ENCODE measurements at places on chromosomes 2 and 18.
A peak's percentile ranks its signal among the peaks of the same experiment; 100 is the strongest.

- no peak overlapping the region for H3K4me3 ChIP-seq
- H3K27ac ChIP-seq = peak overlapping the region; percentile 40
- peaks cover 43% of the 10 kb centered on the region for H3K4me1 ChIP-seq
- H3K27me3 ChIP-seq = no peaks in the 10 kb centered on the region
Measured at GRCh38 chr2:105812180-105813044, 67.7 kb downstream of the NCK2 start.

DNA sequence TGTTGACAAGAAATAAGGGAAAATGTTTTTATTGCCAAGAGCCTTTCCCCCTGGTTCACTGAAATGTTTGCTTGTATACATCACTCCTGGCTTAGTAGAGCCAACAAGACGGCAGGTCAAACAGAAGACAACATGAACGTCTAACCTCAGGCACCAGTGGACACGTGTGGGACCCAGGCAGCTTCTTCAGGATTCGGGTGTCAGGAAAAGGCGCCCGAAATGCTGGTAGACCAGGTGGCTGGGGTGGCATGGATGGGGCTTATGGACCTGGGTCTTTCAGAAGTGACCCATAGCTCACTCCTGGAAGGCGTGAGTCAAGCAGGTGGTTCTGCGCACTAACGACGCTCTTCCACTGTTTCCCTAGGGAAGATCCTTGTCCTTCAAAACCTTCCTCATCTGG, 23.3 kb upstream of the NFATC1 start:
- H3K27me3 ChIP-seq = no peaks in the 10 kb centered on the region
- no peak overlapping the region for H3K27ac ChIP-seq
- H3K4me3 ChIP-seq = no peak overlapping the region
- peaks cover 13% of the 10 kb centered on the region for H3K4me1 ChIP-seq
- peaks cover 17% of the 10 kb centered on the region for H3K36me3 ChIP-seq

DNA sequence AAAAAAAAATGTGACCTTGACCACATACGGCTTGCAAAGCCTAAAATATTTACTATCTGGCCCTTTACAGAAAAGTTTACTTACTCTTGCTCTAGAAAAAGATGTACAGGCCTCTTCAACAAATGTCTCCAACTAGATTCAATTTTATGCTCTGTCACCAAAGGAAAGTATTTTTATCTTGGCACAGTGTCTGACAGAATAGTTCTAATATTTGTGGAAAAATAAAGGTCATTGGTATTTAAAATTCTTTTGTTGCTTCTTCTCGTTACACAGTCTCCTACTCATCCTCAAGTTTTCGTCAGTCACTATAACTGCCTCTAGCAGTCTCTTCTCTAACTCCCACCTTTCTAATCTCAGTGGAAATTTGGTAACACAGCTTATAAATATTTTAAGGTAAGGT, 1.4 kb downstream of the RBKS start:
- no peaks in the 10 kb centered on the region for H3K27me3 ChIP-seq
- DNase-seq = no peak
- no peak overlapping the region for H3K27ac ChIP-seq
- H3K36me3 ChIP-seq = no peaks in the 10 kb centered on the region
- H3K4me3 ChIP-seq = no peak overlapping the region

GRCh38 chr2:49914281-49914680, 760.0 kb upstream of the FSHR start:
- no peaks in the 10 kb centered on the region for H3K4me1 ChIP-seq
- DNase-seq = no peak

DNA sequence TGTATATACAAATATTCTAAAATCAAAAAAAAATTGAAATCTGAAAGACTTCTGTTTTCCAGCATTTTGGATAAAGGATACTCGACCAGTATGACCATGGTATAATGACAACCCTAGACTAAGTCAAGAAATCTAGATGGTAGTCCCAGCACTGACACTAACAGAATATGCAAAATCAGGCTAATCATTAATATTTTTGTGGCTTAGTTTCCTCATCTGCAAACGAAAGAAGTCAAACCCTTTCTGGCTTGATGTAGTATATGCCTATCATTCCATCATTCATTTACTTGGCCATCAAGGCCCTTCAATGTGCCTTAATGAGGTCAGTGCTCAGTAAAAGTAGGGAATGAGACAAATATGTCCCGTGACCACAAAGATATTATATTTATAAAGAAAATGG, 83.5 kb downstream of the NCKAP5 start:
- no peaks in the 10 kb centered on the region for H3K27me3 ChIP-seq
- H3K27ac ChIP-seq = no peak overlapping the region
- DNase-seq = no peak
- H3K4me1 ChIP-seq = no peaks in the 10 kb centered on the region
- no peaks in the 10 kb centered on the region for H3K36me3 ChIP-seq
- H3K4me3 ChIP-seq = no peak overlapping the region

DNA sequence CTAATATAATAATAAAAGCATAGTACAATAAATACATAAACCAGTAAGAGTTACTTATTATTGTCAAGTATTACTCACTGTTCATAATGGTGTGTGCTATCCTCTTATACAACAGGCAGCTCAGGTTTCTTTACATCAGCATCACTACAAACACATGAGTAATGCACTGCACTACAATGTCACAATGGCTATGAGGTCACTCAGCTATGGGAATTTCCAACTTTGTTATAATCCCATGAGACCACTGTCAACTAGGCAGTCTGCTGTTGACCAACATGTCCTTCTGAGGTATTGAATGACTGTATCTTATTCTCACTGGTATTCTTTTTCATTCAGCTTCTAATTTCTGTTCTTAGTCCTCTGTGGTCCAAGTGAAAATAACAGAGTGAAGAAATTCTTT, 250.4 kb upstream of the DSEL start:
- no peaks in the 10 kb centered on the region for H3K36me3 ChIP-seq
- no peaks in the 10 kb centered on the region for H3K4me1 ChIP-seq
- no peak for DNase-seq
- H3K4me3 ChIP-seq = no peak overlapping the region
- no peaks in the 10 kb centered on the region for H3K27me3 ChIP-seq

DNA sequence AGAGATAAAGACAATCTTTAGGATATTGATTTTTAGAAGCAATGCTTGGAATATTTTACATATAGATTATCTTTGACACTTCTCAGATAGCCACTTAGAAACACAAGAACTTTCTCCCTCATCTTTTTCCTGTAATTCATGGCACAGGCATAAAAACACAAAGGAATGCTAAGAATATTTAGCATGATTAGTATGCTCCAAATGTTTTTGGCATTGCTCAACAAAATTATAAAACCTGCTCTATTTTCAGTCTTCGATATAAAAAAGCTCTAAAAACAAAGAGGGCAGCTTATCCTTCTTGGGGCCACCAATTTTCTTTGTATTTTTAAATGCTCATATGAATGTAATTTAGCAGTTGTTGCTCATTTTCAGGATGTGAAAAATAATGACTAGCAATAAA, 90.8 kb downstream of the RAD51AP2 start:
- no peaks in the 10 kb centered on the region for H3K4me1 ChIP-seq
- no peaks in the 10 kb centered on the region for H3K36me3 ChIP-seq
- no peaks in the 10 kb centered on the region for H3K27me3 ChIP-seq
- no peak for DNase-seq
- no peak overlapping the region for H3K4me3 ChIP-seq
- no peak overlapping the region for H3K27ac ChIP-seq

DNA sequence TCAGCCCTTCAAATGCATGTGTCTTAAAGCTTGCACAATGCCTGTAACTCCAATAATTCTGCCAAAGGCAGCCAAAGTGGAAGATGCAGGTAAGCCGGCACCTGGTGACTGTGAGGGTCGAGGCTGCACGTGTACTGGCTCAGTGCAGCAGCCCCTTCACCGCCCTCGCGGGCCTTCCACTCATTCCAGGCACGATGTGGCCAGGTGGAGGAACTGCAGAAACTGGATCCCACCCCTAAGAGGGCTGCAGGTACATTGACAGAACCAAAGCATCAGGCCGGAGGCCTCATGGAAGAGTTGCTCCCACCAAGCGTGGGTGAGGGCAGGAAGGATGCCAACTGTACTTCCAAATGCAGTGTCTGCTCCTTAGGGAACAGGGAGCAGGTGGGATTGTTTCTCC, 253.4 kb downstream of the HDAC4 start:
- H3K36me3 ChIP-seq = peaks cover 54% of the 10 kb centered on the region
- no peak for DNase-seq
- H3K4me3 ChIP-seq = no peak overlapping the region
- no peak overlapping the region for H3K27ac ChIP-seq
- no peaks in the 10 kb centered on the region for H3K27me3 ChIP-seq

DNA sequence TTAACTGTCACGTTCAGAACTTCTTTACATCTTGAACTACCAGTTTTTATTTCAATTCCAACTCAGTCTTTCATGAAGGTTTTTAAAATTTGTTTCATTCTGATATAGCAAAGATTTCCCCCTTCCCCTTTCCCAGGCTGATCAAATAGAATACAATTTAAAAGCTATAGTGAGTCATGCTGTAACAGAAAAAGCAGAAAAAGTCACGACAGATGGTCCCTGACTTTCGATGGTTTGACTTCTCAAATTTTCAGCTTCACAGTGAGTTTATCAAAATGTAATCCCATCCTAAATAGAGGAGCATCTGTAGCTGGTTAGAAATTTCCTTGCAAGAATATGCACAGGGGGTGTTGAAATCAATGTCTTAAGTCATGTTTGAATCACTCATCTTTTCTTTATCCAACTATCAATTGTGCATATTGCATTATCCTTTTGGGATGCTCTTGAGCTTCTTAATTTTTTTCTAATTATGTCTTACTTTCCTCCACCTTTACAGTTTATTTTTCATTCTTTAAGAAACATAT, 500.3 kb downstream of the LRP1B start:
- no peaks in the 10 kb centered on the region for H3K36me3 ChIP-seq
- DNase-seq = no peak
- H3K27ac ChIP-seq = no peak overlapping the region
- no peak overlapping the region for H3K4me3 ChIP-seq

DNA sequence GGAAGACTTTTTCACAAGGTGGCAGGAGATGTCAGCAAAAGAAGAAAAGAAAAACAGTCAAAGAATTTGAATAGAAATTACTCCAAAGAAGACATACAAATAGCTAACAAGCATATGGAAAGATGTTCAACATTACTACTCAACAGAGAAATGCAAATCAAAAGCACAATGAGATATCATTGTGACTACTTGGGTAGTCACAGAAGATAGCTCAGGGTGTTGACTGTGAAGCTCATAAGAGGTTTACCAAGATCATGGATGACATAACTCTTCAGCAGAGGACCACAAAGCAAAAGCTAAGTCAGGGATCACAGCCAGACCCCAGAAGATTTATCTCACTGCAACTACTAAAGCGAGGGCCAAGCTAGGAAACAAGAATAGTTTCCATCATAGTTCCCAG, 53.0 kb upstream of the TANK start:
- no peaks in the 10 kb centered on the region for H3K27me3 ChIP-seq
- H3K27ac ChIP-seq = no peak overlapping the region
- no peak overlapping the region for H3K4me3 ChIP-seq
- no peaks in the 10 kb centered on the region for H3K36me3 ChIP-seq
- DNase-seq = no peak
- no peaks in the 10 kb centered on the region for H3K4me1 ChIP-seq

DNA sequence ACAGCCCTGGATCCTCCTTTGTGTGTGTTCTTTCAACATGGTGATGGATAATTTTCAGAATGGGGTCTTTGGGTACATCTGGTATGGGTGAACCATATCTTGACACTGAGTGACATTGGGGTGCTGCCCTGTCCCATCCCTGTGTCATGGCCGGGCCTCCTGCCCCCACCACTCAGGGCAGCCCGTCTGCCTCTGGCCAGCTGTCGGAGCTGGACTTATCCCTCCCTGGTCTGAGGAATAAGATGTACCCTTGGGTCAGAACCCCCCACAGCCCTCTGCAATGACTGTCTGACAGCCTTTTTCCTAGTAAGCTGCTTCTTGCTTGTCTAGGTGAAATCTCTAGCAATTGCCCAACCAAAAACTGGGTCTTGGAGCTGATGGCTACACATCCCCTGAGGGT, 142.9 kb downstream of the SH3RF3 start:
- H3K27me3 ChIP-seq = no peaks in the 10 kb centered on the region
- no peak overlapping the region for H3K4me3 ChIP-seq
- no peak overlapping the region for H3K27ac ChIP-seq
- DNase-seq = no peak
- no peaks in the 10 kb centered on the region for H3K4me1 ChIP-seq

DNA sequence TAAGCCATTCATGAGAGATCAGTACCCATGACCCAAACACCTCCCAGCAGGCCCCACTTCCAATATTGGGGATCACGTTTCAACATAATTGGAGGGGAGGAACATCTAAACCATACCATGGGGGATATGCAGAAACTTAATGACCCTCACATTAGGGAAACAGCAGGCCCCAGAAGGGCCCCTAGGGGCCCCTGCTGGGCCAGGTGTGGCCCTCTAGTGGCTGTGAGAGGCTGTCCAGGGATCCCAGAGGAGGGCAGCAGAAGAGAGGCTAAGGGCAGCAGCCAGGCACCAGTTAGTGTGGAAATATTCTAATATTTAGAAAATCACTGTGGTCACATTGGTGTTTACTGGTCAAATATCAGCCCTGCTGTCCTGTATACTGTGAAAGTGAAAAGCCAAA, 49.3 kb upstream of the ANKRD44 start:
- H3K36me3 ChIP-seq = no peaks in the 10 kb centered on the region
- no peak overlapping the region for H3K4me3 ChIP-seq
- no peak for DNase-seq
- no peak overlapping the region for H3K27ac ChIP-seq

DNA sequence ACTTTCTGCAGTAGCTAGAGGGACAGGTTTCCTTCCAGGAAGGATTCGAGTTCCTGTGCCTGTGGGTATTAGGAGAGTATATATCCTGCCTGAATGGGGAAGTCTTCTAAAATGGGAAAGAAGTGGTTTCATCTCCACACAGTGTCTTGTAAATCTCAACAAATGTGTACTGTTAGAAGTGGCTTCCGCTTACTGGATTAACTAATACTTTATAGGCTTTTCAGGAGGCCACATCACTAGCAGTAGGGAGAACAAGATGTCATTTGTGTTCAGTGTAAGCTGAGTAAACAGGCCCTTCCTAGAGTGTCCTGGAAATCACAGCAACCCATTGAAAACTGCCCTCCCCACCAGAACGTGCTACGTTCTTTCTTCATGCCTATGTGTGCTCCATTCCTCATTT, 12.5 kb upstream of the POLR1B start:
- no peak overlapping the region for H3K27ac ChIP-seq
- no peaks in the 10 kb centered on the region for H3K4me1 ChIP-seq
- peaks cover 13% of the 10 kb centered on the region for H3K36me3 ChIP-seq
- no peak for DNase-seq
- no peak overlapping the region for H3K4me3 ChIP-seq
- no peaks in the 10 kb centered on the region for H3K27me3 ChIP-seq

GRCh38 chr2:170277951-170278350, 100.0 kb downstream of the MYO3B start:
- H3K4me3 ChIP-seq = no peak overlapping the region
- no peaks in the 10 kb centered on the region for H3K4me1 ChIP-seq
- no peak for DNase-seq
- H3K27ac ChIP-seq = no peak overlapping the region
- H3K36me3 ChIP-seq = no peaks in the 10 kb centered on the region

- no peaks in the 10 kb centered on the region for H3K36me3 ChIP-seq
- no peaks in the 10 kb centered on the region for H3K4me1 ChIP-seq
- no peak overlapping the region for H3K4me3 ChIP-seq
- DNase-seq = no peak
- H3K27ac ChIP-seq = no peak overlapping the region
Measured at GRCh38 chr2:95012881-95013550, 12.5 kb upstream of the MAL start.
